Caki2 (cell line): ENCODE measurements at places on chromosomes 12 and 14.
A peak's percentile ranks its signal among the peaks of the same experiment; 100 is the strongest.

- DNase-seq, result no peak
Measured at GRCh38 chr14:101491841-101492240, 69.5 kb upstream of the DIO3 start.

GRCh38 chr14:78018283-78018682 is 151.9 kb upstream of the NRXN3 start:
- DNase-seq, result no peak

- no peak for DNase-seq
Measured at GRCh38 chr12:83656004-83656403, 969.3 kb downstream of the TMTC2 start.

GRCh38 chr12:74598819-74599218 is 61.2 kb downstream of the ATXN7L3B start:
- no peak for DNase-seq

DNA sequence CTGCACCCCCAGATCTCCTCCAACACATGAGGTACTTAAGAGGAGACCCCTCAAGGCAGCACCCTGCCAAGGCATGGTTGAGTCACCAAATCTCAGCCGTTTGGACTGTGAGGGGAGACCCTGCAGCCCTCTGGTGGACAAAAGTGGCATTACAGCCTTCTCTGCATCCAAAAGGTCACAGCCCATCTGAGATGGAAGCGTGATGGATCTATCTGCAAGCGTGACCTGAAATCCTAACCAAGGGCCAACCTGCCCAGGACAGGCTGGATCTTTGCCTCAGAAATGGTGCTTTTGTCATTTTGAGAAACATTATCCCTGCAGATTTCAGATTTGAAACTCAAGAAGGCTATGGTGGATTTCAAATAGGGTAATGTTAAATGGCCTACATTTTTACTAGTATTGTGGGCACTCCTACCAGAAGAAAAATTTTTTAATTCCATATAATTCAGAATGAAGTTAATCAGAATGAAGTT is 23.7 kb upstream of the DHRS4 start:
- DNase-seq, result peak; percentile 29

GRCh38 chr12:130698106-130698505 is 18.0 kb downstream of the RIMBP2 start:
- DNase-seq, result no peak

- no peak for DNase-seq
Measured at GRCh38 chr14:50069325-50069724, 47.0 kb downstream of the VCPKMT start.

DNA sequence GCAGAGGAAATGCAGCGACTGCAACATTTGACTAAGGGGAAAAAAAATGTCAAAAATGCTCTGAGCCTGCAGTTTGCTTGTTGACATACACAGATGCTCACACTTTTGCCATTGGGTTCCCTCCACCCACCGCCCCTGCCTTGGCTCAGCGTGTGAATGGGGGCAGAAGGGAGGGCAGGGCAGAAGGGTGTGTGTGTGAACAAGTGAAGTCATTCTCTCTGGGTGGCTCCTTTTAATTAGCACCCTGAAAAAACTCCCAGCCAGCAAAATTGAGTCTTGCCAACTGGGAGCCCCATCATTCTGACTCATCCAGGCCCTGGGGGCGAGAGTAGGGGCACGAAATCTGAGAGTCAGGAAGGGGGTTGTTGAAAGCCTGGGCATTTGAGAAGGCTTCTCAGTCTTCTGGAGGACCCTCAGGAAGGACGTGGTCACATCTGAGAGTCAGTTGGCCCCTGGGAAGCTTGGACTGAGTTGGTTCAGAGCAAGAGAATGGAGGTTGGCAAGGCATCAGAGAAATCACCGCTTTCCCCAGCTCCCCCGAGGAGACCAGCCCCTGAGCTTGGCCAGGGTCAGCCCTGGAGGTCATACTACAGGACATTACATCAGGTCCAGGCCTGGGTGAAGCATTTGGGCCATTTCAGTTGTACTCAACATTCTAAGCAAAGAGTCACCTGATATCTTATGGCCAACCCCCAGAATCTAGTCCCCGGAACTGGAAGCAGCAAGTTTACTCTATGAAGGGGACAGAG is 22.7 kb upstream of the KRT78 start:
- DNase-seq, result peak; percentile 73

- peak; percentile 6 for DNase-seq
Measured at GRCh38 chr12:129119537-129119936, 266.3 kb downstream of the GLT1D1 start.

DNA sequence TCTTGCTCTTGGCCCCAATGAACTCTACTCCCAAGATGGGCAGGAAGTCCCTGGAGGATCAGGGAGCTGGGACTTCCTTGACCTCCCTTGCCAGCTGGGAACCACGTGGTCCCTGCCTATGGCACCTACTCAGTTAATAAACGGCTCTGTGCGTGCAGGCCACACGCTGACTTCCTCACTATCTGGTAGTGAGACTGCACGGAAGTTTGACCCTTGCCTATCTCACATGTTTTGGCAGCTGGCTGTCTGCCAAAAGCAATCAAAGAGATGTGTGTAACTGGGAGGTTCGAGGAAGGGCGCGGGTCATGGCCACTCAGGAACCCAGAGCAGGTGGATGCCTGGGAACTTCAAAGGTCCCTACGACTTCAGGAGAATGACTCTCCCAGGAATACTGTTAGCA is 57.9 kb downstream of the RFLNA start:
- peak; percentile 76 for DNase-seq

DNA sequence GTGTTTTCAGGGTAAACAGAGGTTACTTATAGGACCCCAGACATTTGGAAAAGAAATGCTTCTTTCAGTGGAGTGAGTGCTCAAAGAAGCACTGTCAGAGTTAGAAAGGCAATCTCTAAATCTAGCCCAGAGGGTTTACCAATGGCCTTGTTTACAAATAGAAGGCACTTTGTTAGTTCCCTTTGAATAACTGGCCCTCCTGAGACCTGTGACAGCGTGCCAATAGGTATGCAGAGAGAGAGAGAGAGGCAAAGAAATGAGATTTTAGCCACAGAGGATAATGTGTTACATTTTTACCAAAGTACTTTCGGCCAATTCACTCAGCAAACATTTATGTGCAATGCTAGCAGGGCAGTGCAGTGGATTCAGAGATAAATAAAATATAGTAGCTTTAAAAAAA is 41.9 kb downstream of the TPH2 start:
- no peak for DNase-seq
